Islet precursor cell (in vitro differentiated cells): ENCODE measurements at places on chromosomes 5 and 9.
A peak's percentile ranks its signal among the peaks of the same experiment; 100 is the strongest.

- DNase-seq = peak; percentile 60
Measured at GRCh38 chr5:40679913-40680681, at the start of gene PTGER4. PTGER4 (plus strand) TSS chr5:40679915; CDS start chr5:40680994, 1,079 bp downstream.

- peak; percentile 27 for DNase-seq
Measured at GRCh38 chr5:618450-618849, 6.3 kb downstream of the CEP72 start.

DNA sequence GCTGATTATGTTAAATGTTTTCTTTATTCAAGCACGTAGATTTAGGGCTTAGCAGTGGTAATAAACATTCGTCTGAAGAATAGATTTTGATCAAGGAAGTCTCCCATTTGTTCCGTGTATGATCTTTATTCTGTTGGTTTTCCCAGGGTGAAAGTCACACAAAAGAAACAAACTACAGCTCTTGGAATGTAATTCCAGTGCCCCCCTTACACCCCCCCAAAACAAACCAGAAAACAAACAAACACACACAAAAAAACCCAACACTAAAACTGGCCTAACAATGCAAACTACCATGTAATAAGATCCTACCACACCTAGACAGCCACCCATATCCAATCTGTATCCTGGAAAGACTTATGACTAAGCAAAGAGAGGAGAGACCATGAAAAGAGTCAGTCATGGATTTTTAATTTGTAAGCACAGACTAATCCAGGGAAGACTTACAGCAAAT is 196.2 kb upstream of the ELL2 start:
- DNase-seq = no peak

DNA sequence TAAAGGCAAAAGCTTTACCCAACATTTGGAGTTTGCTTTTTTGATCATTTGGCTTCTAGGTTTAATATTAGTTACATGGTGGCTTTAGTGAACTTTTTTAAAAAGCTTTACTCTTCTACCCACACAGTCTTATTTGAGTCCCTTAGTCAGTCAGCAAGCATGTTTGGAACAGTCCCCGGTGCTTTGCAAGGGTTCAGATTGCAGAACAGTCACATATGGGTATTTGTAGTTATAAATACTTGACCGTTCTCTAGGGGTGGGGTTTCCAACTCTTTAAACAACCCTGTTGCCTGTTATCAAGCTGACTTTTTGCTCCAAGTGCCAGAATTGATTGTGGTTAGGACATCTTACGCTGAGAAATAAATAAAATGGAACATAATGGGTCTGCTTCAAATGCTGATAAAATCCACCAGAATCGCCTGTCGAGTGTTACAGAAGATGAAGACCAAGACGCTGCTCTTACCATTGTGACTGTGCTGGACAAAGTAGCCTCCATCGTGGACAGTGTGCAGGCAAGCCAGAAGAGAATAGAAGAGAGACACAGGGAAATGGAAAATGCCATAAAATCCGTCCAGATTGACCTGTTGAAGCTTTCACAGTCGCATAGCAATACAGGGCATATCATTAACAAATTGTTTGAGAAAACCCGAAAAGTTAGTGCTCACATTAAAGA is at the start of gene CAVIN4:
TSS of gene CAVIN4 (plus strand) at position 304 of the 673 bp plus-strand sequence. CDS start at position 369, 65 bp downstream.
- DNase-seq = no peak

DNA sequence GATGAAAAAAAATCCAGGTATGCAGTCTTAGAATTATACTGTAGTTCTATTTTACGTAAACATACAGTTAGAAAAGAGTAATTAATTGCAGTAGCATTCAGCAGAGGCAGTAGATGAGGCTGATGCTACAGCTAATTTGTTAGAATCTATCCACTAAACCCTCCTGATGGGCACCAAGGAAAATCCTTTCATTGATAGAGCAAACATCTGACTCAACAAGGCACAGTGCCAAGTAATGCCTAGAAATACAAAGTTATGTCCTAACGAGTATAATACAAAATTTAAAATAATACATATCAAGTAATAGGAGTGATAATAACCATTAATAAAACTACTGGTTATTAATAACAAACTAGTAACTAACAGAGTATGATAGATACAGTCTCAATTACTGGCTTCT is 9.0 kb downstream of the MOCS2 start:
- no peak for DNase-seq

GRCh38 chr9:1972672-1973071 is 42.5 kb upstream of the SMARCA2 start:
- DNase-seq = no peak

- DNase-seq = no peak
Measured at GRCh38 chr9:13718539-13718938, 439.0 kb upstream of the MPDZ start.

GRCh38 chr9:16150938-16151650 is 598.3 kb downstream of the CCDC171 start:
- peak; percentile 85 for DNase-seq

- DNase-seq = peak; percentile 40
Measured at GRCh38 chr5:6383376-6383775, 5.0 kb upstream of the MED10 start.

DNA sequence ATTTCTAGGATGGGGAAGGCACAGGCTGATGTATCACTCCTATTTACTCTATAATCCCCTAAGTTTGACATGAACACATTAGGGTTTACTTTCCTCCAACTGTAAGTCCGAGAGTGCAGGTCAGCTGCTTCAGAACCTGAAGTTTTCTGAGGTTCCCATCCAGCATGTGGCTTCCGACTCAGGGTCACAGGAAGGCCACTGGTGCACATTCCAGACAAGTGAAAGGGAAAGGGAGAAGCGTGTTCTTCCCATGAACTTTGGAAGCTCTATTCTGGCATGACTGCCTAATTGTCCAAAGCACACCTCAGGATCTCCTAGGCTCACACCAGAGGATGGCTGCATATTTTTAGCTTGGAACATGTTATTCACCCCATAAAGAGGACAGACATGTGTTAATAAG is 602.6 kb downstream of the SEMA5A start:
- DNase-seq = no peak

GRCh38 chr9:34463098-34463900 is 4.7 kb downstream of the DNAI1 start:
- no peak for DNase-seq

DNA sequence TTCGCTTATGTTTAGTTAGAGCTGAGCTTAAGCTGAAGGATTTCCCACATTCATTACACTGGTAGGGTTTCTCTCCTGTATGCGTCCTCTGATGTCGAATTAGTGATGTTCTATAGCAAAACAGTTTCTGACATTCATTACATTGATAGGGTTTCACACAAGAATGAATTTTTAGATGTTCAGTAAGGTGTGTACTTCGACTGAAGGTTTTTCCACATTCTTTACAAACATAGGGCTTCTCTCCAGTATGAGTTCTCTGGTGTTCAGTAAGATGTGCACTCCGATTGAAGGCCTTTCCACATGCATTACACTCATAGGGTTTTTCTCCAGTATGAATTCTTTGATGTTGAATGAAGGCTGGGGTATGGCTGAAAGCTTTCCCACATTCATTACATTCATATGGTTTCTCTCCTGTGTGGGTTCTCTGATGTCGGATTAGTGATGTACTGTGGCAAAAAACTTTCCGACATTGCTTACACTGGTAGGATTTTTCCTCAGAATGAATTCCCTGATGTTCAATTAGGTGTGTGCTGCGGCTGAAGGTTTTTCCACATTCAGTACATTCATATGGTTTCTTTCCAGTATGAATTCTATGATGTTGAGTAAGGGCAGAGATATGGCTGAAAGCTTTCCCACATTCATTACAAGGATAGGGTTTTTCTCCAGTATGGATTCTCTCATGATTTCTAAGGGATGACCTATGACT is 14.6 kb downstream of the ZNF883 start:
- no peak for DNase-seq

GRCh38 chr5:80701597-80701996 is 46.8 kb upstream of the DHFR start:
- no peak for DNase-seq

- peak; percentile 92 for DNase-seq
Measured at GRCh38 chr5:77847814-77848290, 71.7 kb upstream of the TBCA start.

DNA sequence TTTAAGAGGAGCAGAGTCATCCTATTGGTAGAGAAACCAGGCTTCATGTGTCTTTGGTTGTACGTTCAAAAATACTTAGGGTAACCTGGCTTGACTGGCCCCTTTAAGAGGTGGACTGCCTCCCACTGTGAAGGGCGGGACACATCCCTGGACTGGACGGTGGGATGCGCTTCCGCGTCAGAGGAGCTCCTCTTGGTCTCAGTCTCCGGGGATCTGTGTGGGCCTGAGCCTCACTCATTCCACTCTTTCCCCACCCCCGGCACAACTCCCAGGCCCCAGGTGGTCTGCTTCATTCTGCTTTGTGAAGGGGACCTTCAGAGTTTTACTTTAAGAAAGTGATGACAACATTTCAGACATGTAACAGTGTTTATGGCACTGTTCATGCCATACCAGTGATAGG is 601.1 kb downstream of the IRX1 start:
- DNase-seq = no peak

GRCh38 chr9:137267933-137268355 is 9.6 kb upstream of the TOR4A start:
- DNase-seq = no peak

DNA sequence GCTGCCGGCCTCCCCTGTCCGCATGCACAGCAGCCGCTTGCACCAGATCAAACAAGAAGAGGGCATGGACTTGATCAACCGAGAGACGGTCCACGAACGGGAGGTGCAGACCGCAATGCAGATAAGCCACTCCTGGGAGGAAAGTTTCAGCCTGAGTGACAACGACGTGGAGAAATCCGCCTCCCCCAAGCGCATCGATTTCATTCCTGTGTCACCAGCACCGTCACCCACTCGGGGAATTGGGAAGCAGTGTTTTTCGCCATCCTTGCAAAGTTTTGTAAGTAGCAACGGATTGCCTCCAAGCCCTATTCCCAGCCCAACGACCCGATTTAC is 75.3 kb downstream of the PIP5K1B start:
- no peak for DNase-seq

DNA sequence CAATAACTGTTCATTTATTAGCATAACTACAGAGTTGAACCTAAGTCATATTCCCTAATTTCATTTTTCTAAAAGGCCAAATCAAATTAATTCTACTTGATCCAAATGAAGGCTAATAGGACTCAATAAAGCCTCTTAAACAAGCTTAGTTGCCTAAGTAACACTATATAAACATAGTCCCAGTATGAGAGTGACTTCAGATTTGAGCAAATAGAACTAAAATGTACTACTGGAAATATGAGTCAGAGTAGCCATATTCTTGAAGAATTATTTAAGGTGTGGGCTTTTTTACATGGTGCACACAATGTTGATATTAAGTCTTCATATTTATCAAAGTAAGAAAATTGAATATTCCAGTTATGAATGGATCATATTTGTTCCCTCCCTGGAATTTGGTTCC is 872.3 kb downstream of the MAT2B start:
- DNase-seq = no peak

DNA sequence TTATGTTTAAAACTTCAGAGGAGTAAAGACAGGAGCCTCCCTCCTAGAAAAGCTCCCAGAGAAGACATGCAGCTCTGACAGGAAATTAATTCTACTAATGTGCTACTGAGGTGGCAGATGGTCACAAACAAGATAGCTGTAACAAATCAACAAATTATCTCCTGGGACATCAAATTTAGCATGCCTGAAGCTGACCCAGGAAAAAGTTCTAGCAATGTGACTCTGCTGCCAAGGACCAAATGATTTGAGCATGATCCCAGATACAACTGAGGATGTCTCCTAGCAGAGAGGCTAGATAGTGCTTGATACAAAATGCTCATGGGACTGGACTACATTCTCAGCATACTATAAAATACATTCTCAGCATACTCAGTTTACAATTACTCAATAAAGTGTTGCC is 413.5 kb upstream of the SMC2 start:
- no peak for DNase-seq

- DNase-seq = peak; percentile 90
Measured at GRCh38 chr9:12785260-12785770, 10.5 kb downstream of the LURAP1L start.

DNA sequence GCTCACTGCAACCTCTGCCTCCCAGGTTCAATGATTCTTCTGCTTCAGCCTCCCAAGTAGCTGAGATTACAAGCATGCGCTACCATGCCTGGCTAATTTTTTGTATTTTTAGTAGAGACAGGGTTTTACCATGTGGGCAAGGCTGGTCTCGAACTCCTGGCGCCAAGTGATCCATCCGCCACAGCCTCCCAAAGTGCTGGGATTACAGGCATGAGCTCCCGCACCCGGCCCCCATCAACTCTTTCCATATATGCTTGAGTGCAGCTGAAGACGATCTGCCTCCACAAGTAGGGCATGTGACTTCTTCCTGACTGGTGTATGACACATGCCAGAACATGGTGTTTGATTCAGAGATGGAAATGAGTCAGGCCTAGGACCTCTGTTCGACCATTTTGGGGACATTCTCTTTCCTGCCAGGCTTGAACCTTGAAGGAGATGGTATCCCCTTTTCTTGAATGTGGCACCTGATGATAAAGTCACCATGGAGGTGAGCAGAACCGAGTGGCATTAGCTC is 7.5 kb upstream of the CNOT6 start:
- no peak for DNase-seq

DNA sequence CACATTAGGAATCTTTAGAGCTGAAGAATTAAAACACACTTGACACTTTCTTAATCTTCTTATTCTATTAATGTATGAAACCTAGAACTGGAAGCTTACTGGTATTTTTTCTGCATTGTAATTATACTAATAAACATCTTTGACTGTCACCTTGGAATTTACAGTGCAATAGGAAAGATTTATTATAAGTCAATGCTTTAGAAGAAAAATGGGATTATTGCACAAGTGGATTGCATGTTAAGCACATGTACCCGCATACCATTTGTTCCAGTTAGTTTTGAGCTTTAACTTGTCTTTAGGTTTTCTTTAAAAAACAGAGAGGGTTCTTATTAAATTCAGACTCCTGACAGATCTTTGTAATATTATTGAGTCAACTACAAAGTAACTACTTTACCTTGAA is 278.5 kb downstream of the CCDC171 start:
- no peak for DNase-seq

GRCh38 chr9:108983885-108984284 is 29.4 kb downstream of the CTNNAL1 start:
- no peak for DNase-seq

GRCh38 chr5:155786108-155786507 is 540.9 kb upstream of the SGCD start:
- no peak for DNase-seq
